Renal pelvis (tissue), 12 donors: ENCODE measurements at places on chromosomes 3 and 15.

- no peak for DNase-seq
These were observed 516.6 kb downstream of the CADM2 start for GRCh38 chr3:85475346-85475745.

DNA sequence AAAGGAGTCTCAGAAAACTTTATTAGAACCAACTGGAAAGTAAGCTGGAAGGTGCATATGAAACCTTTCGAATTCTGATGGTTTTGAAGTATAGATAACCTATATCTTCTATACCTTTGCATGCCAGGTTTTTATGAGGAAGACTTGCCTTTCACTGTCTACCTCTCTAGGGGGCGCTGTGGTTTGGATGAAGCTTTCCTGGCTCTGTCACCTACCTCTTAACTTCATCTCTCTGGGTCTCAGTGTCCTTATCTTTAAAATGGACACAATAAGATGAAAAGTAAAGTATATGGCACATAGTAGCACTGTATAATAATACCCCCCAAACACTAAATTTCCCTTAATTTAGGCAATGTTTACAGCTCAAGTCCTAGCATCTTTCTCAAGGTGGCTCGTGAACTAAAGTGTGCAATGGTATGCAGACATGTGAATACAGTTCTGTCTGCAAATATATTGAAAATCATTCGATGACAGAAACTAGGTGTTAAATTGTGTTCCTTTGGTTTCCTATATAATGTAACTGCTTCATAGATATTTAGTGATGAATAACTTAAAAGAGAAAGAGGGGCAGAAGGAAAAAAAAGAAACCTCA lies 314.3 kb downstream of the CHST2 start:
- DNase-seq: no peak

DNA sequence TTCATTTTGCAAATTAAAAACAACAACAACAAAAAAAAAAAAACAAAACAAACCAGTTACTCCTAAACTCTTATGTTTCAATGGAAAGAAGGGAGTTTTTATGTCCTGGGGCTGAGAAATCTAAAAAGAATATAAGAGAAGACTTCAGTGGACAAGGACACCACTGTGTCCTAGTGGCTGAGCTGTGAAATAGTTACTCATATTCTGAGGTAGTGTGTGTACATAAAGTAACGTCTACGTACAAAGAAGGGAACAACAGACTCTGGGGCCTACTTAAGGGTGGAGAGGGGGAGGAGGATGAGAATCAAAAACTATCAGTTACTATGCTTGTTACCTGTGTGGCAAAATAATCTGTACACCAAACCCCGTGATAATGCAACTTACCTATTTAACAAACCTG lies 6.0 kb upstream of the TP53BP1 start:
- DNase-seq: no peak

DNA sequence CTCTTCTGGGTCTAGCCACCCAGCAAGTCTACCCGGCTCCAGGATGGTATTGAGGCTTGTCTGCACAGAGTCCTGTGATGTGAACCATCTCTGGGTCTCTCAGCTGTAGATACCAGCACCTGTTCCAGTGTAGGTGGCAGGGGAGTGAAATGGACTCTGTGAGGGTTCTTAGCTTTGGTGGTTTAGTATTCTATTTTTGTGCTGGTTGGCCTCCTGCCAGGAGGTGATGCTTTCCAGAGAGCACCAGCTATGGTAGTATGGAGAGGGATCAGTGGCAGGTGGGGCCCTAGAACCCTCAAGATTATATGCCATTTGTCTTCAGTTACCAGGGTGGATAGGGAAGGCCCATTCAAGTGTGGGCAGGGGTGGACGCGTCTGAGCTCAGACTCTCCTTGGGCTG lies 283.4 kb upstream of the LYSMD4 start:
- no peak for DNase-seq

DNA sequence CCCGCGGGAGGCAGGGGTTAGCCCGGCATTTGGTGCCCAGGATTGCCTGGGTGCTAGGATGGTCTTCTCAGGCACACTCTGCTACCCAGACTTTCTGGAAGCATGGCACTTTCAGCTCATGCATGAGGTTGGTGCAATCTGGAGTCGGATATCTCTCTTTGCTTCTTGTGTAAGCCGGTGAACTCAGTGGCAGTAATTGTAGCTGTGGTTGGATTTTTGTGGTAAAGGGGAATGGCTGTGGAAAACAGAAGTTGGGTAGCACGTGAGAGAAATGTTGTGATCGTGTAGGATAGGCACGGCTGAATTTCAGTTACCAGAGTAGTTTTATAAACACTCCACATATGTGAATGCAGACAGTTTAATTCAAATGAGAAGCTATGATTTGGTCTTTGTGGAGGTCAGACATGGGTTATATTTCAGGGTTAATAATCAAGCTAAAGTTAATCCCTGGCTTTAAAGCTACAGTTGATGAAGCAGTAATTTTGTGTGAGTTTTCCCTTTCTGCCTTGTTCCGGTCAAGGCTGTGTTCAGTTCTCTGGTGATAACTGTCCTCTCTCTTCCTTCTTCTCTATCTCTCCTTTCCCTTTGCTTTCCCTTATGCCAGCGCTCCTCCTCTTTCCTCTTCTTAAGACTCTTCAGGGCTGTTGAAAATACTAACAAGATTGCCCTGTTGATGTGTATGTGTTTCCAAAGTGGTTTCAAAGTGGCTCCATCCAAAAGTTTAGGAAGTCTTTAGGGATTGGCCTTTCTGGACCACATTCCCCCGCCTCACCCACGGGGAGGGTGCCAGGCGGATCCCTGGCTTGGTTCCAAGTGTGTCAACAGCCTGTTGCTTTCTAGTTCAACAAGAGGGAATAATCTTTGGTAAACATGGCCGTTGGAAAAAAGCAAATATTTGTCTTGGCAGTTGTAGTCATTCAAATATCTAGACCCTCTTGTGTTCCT lies 404.6 kb upstream of the C2CD4B start:
- no peak for DNase-seq

GRCh38 chr15:34837246-34838016 lies 42.1 kb upstream of the ACTC1 start:
- no peak for DNase-seq

DNA sequence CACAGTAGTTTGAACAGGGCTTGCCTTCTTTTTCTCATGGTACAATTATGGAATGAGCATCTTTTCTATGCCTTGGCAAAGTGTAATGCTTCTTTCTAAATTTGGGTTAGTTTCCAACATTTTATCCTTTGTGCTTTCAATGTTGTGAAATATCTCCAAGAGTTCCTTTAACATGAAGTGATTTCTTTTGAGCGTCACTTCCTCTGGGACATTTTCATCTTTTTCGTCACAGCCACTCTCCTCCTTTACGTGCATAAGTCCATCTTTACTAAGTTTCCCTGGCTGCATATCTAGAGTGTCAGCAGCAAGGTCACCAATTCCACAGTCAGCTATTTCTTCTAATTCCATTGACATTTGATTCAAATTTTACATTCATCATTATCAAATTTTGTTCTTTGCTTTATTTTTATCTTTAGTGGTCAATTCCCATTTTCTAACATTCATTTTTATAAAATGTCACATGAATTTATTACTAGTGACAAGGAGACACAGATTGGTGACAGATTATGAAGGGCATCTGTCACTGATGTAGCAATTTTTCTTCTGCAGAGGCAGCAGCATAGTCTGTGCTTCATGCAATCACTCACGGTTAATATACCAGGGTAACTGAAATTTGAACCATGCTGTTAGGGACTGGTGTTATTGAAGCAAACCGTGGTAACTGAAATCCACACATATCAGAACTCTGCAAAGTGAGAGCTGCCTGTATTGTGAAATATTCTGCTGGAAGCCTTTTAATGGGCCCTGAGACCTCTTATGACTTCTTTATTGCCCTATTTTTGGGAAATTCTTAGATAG lies 126.5 kb upstream of the THBS1 start:
- DNase-seq: no peak

- DNase-seq: no peak
These were observed 114.3 kb downstream of the CORO2B start for GRCh38 chr15:68693071-68693470.

DNA sequence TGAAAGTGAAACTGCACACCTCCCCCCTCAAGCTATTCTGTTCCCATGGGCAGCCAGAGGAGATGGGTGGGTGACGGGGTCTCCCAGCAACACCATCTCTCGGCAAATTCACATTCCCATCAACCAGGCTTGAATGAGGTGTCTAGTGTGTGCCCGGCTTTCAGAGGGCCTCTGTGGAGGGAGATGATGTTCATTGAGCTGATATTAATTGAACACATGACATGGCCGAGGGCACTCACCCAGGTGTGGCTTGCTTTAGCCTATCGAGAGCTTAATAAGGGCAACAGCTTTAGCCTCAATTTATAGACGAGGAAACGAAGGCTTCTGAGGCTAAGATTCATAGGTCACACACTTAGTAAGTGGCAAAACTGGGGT lies 288.0 kb downstream of the UACA start:
- no peak for DNase-seq

- DNase-seq: no peak
These were observed 21.9 kb downstream of the LTF start for GRCh38 chr3:46442576-46443530.

DNA sequence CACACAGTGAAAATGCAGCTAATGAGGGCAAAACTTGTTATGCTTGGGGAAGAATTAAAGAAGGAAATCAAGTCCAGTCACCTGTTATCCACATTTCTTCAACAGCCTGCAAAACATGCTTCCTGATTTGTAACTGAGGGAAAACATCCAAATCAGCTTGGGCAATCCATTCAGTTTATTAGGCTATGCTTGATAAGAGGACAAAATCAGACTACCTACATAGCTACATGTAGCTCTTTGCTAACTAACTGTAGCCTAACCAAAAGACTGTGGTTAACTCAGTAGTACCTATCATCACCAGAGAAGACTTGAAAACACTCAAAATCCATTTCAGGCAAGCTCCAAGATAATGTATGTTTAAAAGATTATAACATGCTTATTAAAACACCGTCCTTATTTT lies 436.4 kb downstream of the SHQ1 start:
- no peak for DNase-seq

DNA sequence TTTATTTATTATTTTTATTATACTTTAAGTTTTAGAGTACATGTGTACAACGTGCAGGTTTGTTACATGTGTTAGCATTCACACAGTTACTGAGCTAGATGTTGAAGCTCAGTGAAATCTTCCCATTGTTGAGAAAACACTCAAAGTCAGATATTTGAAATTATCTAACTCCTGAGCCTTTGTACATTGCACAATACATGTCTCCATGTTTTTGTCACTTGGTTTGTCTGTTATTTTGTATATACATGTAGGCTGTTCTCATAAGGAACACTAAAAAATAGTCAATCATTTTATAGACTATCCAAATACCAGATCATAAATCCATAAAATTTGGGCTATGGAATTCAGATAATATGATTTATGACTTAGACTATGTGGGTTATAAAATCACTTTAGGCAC lies 1126.5 kb downstream of the NSUN3 start:
- no peak for DNase-seq

- DNase-seq: no peak
These were observed 32.6 kb downstream of the ATP2C1 start for GRCh38 chr3:130926504-130926903.

DNA sequence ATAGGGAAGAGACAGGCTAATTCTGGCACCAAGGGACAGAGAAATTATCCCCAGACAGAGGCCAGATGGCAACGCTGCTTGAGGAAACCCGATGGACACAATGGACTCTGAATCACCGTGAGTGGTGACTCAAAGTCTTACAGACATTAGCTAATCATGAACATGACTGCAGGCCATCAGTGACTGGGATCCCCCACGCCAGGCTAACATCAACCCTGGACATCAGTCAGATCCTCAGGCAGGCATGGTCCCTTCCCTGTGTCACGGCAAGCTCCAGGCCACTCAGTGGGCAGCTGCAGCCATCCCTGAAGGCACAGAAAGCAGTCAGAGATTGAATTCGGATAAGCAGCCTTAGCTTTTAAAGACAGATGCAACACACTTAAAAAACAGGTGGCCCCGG lies 23.8 kb upstream of the OXTR start:
- DNase-seq: no peak

DNA sequence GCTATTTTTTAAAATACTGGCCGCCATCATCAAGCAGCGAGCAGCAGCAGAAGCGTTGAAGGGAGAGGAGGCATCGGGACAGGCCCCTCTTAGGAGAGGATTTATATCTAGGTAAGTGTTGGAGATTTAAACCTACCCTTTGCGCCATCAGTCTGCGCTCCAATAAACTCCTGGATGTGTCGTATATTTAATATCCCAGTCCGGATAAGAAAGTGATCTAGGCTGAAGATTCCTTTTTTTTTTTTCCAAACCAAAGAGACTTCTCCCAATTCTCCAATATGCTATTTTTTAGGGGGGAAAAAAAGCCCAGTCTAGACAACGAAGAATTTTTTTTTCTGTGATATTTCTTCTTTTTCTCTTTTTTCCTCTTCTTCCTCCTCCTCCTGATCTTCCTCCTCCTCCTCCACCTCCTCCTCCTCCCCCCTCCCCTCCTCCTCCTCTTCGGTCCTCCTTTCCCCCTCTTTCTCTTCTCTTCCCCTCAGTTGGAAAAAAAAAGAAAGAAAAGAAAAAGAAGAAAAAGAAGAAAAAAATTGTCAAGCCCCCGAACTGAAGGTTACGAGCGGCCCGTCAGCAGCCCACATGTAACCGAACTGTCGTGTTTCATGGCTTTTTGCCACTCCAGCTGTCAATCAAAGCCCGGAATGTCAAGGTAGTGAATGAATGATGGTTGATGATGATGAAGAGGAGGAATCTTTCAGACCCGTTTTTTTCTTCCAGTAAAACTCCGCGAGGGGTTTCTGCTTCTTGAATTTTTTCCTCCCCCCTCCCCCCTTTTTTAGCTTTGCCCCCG lies 835 bp downstream of the MEIS2 start:
- DNase-seq: no peak

DNA sequence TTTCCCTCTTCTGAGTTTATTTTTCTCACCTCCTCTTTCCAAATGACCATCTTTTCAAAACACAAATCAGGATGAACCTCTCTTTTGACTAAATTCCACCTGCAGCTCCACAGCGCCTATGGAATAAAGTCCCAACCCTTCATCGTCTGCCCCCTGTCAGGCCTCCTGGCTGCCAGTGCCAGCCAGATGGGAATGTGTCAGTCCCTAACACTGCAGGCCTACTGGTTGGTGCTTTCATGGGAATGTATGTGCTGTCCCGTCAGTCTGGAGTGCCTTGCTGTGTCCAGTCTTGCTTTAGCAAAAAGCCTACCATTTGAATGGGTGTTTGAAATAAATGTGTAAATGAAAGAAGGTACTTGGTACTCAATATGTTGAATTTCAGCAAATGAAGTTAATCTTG lies 310.1 kb downstream of the THSD4 start:
- no peak for DNase-seq

DNA sequence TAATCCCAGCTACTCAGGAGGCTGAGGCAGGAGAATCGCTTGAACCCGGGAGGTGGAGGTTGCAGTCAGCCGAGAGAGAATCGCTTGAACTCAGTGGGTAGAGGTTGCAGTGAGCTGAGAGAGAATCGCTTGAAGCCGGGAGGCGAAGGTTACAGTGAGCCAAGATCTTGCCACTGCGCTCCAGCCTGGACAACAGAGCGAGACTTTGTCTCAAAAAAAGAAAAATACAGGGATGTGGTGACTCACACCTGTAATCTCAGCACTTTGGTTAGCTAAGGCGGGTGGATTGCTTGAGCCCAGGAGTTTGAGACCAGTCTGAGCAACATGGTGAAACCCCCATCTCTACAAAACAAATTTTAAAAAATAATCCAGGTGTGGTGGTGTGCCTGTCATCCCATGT lies 26.8 kb downstream of the UBE2E1 start:
- no peak for DNase-seq
